ENCODE measurements at places on chromosomes 12 and 14.

- no peak for DNase-seq
These were observed 150.1 kb downstream of the TSPAN9 start for GRCh38 chr12:3227076-3227975.

DNA sequence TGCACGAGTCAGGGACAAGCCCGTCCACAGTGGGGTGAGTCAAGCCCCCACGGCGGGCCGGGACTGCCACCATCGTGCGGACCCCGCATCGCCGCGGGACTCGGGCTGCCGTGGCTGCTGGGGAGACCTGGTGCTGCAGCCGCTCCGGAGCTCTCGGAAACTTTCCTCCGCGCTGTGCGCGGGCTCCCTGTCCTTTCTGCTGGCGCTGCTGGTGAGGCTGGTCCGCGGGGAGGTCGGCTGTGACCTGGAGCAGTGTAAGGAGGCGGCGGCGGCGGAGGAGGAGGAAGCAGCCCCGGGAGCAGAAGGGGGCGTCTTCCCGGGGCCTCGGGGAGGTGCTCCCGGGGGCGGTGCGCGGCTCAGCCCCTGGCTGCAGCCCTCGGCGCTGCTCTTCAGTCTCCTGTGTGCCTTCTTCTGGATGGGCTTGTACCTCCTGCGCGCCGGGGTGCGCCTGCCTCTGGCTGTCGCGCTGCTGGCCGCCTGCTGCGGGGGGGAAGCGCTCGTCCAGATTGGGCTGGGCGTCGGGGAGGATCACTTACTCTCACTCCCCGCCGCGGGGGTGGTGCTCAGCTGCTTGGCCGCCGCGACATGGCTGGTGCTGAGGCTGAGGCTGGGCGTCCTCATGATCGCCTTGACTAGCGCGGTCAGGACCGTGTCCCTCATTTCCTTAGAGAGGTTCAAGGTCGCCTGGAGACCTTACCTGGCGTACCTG lies 1.1 kb downstream of the PDE3A start:
- no peak for DNase-seq

DNA sequence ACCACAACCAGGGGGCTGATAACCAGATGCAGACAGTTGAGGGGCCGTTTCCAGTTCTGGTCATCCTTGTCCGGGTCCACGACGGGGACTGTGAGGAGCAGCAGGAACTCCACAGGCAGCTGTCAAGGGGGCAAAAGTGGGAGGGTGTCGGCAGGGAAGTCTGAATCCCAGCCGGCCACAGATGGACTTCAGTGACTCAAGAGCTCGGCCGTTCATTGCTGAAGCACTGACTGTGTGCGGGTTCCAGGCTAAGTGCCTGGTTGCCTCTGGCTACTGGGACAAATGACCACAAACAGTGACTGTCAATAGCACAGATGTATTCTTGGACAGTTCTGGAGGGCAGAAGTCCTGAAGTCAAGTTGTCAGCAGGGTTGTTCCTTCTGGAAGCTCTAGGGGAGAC lies 19.6 kb downstream of the SLC8B1 start:
- DNase-seq, result no peak

DNA sequence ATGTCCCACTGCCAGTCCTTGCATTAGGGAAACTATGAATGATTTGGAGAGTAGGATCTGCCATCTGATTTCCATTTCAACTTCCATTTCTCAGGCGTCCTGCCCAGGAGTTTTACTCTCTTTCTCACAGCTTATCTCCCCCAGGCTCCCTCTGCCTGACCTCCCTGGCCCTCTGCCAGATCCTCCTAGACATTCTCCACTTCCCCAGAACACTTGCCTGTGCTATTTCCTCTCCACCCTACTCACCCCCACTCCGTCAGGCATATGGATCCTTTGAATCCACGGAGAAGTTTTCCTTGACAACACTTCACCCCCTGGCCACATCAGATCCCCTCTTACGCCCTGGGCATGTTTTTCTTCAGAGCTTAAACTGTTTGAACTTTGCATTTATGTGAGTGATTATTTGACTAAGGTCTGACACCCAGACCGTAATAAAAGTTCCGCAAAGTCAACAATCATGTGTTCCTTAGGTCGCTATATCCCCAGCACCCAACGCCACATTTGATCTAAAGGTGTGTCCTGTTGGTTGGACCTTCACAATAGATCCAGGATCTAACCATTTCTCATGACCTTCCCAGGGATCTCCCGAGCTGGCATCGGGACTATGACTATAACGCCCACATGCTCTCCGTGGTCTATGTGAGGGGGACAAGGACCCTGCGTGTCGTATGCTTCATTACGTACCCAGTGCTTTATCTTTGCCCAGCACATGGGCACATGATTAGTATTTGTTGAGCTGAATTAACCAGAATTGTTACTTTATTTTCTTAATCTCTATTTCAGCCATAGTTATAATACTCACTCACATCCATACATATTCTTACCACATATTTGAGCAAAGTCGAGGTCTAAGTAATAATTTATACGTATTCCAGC lies 255.8 kb upstream of the FOXN3 start:
- DNase-seq, result no peak

DNA sequence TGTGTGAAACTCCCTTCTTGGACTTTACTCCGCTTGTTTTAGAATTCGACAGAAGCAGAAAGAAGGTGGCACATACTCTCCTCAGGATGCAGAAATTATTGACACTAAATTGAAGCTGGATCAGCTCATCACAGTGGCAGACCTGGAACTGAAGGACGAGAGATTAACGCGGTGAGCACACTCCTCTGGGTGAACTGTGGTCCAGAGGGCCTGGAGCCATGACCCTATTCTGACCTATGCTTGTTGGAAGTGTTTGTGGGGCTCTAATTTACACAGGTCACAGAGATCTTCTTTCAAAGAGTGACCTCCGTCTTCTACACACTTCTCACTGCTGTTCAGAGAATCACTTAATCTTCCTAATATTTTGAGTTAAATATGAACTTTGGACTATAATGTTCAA lies 72.5 kb upstream of the MYF6 start:
- DNase-seq, result no peak

- no peak for DNase-seq
These were observed 71.2 kb downstream of the ELK3 start for GRCh38 chr12:96265400-96265799.

GRCh38 chr12:38162013-38162412 lies 154.6 kb upstream of the ALG10B start:
- DNase-seq, result no peak

GRCh38 chr14:30507209-30507608 lies 51.7 kb upstream of the G2E3 start:
- DNase-seq, result no peak

- DNase-seq, result no peak
These were observed 40.2 kb downstream of the SH2B3 start for GRCh38 chr12:111445726-111446581.

DNA sequence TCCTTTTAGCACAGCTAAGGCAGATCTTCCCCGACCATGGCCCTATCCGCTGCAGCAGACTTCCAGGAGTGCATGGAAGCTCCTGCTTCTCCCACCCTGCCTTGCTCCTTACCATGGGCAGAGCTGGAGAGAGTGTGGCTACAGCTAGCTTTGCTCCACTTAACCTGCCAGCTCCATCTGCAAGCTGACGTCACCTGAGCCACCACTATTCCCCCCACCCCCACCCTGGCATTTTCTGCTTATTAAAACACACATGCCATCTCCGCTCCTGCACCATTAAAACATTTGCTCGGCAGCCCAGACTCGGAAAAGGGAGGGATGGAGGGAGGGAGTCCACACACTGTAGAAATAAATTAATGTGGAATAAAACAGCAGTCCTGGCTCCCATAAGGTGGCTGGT lies 67.8 kb downstream of the TUNAR start:
- DNase-seq, result no peak

- no peak for DNase-seq
These were observed 47.4 kb downstream of the FOXN3 start for GRCh38 chr14:89369656-89370055.

- DNase-seq, result peak; percentile 53
These were observed 10.6 kb downstream of the PHLDA1 start for GRCh38 chr12:76020731-76021672.

- DNase-seq, result no peak
These were observed 108.6 kb downstream of the PPM1A start for GRCh38 chr14:60357551-60358149.

DNA sequence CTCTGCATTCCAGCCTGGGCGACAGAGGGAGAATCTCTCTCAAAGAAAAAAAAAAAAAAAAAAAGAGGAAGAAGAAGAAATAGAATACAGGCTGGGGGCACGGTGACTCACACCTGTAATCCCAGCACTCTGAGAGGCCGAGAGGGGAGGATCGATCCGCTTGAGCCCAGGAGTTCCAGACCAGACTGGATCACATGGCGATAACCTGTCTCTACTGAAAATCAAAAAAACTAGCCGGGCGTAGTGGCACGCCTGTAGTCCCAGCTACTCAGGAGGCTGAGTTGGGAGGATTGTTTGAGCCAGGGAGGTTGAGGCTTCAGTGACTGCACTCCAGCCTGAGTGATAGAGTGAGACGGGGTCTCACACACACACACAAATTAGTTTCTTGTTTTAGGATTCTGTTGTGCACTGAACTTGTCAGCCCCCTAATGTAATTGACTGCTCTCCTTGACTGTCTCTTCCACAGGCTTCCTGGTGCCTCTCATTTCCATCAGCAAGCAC lies 963 bp upstream of the TINF2 start:
- no peak for DNase-seq

DNA sequence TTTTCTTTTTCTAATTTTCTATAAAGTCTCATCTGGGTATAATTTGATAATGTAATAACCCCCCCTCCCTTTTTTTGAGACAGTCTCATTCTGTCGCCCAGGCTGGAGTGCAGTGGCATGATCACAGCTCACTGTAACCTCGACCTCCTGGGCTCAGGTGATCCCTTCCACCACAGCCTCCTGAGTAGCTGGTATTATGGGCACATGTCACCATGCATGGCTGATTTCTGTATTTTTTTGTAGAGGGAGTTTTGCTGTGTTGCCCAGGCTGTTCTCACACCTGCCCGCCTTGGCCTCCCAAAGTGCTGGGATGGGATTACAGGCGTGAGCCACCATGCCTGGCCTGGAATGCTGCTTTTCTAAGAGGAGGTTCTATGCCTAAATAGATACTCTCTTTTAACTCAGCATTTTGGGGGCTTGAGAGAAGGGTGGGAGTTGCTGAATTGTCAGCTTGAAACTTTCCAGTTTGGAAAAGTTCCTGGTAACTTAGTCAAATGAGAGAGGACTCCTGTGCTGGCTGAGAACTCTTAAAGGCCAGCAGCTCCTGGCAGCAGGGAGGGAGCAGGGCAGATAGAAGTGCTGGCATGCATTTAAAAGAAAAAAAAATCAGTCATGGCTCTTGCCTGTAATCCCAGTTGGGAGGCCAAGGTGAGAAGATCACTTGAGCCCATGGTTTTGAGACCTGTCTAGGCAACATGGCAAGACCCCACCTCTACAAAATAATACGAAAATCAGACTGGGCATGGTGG lies 13.0 kb downstream of the NUDT4 start:
- no peak for DNase-seq

DNA sequence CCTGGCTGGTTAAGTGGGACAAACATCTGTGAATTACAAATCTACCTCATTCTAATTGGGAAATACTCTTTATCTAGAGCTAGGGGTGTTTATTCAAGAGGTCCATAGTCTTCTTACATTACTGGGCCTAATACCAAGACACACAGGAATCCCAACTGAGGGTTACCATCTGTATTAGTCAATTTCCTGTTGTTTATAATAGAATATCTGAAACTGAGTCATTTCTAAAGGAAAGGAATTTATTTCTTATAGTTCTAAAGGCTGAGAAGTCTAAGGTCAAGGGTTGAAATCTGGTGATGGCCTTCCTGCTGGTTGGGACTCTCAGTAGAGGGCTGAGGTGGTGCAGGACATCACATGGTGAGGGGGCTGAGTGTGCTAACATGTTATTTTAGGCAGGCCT lies 36.0 kb downstream of the RTRAF start:
- DNase-seq, result no peak

- DNase-seq, result no peak
These were observed 79.1 kb upstream of the PTGDR start for GRCh38 chr14:52188381-52188780.

GRCh38 chr12:12107678-12108077 lies 36.9 kb downstream of the BCL2L14 start:
- no peak for DNase-seq

DNA sequence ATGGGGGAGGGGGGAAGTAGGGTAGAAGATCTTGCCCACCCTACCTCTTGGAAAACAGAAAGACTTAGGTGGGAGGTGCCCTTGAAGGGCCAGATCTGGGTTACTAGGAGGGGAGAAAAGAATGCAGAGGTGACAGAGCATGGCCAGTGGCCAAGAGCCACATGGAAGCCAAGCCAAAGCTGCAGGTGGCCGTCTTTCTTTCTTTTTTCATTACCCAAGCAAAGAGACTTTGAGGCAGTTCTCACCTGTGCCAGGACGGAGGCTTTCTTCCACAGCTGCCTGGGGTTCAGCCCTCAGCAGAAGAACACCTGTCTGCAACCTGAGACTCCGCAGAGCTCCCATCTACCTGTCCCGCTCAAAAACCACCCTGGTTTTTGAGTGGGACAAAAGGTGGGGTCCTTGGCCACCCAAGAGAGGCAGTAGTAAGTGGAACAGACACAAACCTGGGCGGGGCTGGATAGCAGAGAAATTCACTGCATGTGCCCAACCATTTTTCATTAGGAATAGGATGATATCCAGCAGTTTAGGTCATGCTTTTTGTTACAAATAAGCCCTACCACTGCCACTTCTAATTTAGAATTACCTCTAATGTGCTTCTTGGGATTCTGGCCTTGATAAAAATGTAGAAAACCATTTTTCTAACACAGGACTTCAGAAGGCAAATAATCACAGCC lies 116.5 kb downstream of the DYRK2 start:
- no peak for DNase-seq

- no peak for DNase-seq
These were observed 160.9 kb upstream of the ABCD2 start for GRCh38 chr12:39780411-39780912.

DNA sequence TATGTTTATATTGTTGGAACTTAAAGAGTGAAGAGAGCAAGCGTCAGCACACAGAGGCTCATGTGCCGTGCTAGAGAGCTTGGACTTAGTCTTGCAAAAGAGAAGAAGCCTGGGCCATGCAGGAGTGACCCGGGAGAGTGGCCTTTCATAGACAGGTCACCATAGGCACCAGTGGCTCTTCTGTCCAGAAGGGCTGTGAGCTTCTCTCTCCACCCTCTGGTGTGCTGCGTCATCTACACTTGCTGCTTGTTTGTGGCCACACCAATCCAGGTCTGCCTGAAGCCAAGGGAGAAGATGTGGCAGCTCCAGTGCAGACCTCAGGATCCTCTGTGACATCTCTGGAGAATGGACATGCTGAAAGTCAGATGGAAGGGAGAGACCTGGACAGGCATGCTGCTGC lies 74.4 kb downstream of the NTF3 start:
- no peak for DNase-seq

GRCh38 chr14:105471823-105472485 lies 2.7 kb upstream of the CRIP2 start:
- no peak for DNase-seq

GRCh38 chr12:11486623-11487444 lies 91.5 kb upstream of the PRB2 start:
- DNase-seq, result peak; percentile 67

DNA sequence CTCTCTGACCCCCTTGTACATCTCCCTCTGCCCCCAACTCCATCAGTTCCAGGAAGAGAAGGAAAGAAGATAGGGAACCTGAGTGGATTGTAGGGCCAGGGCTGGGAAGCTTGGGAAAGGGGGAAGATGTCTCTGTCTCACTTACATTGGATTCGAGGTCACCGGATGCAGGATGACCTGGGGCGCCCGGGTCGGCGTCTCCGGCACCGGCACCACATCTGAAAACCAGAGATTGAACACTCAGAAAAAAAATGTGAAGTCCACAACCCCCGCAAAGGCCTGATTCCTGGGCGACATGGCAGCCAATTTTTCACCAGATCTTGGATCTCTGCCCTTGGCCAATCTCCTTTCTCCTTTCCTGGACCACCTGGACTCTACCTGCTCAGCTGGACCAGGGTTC lies 169.4 kb upstream of the NOS1 start:
- no peak for DNase-seq

- DNase-seq, result no peak
These were observed 89.4 kb downstream of the SLC15A4 start for GRCh38 chr12:128734371-128734770.
